ENCODE measurements at places on chromosomes 2 and 18.

- DNase-seq, result no peak
Observed at GRCh38 chr2:149122516-149122915, 84.0 kb downstream of the LYPD6B start.

GRCh38 chr2:168849610-168850009, 40.6 kb downstream of the SPC25 start:
- DNase-seq, result peak; percentile 28

GRCh38 chr2:104977958-104978357, 59.9 kb upstream of the MRPS9 start:
- no peak for DNase-seq

DNA sequence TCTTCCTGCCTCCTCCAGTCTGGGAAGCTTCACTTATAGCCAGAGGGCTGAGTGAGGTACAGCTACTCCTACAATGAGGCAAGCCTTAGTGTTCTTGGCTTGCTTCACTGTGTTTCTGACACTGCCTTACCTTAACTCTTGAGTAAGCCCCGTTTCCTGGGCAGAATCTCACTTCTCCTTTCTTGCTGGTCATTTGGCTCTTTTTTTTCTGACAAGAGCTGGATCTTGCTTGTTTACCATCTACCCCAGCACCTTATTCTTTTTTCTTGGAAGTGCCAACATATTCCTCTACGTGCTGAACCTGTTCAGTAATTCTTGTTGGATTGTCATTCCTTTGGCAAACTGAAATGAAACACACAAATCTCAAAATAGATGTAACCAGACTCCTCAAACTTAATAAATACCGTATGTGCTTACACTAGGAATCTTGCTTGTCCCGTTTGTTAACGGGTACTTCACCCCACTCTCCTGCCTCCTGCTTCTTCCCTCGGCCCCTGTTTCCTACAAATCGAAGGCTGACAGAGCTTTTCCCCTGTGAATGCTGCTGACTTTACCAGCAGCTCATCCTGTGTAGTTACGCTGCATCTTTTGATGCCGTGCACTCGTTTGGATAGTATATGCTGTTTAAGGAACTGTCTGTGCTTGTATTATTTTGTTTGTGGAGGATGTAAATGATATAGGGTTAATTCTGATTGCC, 132.2 kb downstream of the FMNL2 start:
- DNase-seq, result no peak

GRCh38 chr18:10422731-10423130, 31.7 kb upstream of the APCDD1 start:
- no peak for DNase-seq

- no peak for DNase-seq
Observed at GRCh38 chr2:217501887-217502286, 500.9 kb downstream of the TNS1 start.

DNA sequence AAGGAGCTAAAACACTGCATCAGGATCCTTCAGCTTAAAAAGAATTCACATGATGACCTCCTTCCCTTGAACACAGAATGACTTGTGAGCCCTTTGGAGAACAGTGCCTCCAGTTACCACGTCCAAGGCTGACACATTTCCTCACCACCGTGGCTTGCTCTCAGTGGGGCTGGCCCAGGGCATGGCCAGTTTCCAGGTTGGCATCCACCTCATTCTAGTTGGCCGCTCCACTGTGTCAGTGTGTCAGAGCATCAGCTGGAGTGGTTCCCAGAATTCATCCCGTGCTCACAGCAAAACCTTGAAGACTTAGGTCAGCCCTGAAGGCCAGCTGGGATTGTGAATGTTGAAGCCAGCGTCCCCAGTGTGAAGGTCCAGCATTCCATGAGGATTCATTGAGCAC, 158.5 kb downstream of the INSIG2 start:
- peak; percentile 27 for DNase-seq

GRCh38 chr2:201228912-201229290, 31.4 kb upstream of the CASP8 start:
- no peak for DNase-seq

DNA sequence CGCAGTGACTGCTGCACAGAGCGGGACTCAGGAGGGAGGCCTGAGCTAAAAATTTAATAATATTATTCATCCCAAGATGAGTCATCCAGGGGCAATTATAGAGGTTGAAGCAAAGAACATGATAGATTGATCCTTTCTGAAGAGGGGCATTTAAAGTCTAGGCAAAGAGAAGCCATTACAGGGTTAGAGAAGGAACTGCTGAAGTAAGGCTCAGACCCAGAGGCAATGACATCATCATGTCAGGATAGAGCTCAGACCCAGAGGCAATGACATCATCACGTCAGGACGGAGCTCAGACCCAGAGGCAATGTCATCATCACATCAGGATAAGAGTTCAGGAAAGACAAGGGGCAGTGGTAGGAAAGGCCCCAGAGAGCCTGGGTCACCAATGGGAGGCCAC, 184.0 kb downstream of the TMEM18 start:
- DNase-seq, result no peak

DNA sequence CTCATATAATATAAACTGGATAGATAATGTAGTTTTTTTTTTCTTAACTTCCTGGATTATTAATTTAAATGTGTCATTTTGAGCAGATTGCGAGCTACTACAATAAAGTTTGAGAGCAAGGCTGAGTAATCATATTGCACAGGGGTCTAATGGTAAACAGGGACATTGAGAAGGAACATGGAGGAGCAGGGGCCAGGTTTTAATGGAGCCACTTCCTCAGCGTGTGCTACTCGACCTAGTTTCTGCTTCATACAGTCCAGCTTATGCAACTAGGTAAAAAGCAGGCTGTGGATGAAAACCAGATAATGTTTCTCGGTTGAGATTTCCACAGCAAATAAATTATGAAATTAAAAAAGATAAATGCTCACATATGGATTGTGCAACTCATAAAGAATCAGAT, 1915.7 kb upstream of the CELF4 start:
- DNase-seq, result no peak

GRCh38 chr2:94759211-94759610, 112.0 kb upstream of the TEKT4 start:
- no peak for DNase-seq

DNA sequence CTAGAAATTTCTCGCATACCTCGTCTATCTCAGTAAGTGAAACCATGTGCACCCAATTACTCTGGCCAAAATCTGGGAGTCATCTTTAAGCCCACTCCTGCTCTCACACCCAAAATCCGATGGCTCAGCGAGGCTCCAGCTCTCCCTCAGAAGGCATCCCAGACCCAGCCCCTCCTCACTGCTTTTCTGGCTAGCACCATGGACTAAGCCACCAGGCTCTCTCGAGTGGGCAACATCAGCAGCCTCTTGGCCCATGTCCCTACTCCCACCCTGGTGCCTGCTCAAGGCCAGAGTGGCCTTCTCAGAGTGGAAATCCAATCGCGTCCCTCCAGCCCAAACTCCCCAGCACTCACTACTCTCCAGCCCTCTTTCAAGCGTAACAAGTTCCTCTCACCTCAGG, 27.2 kb downstream of the TNS1 start:
- no peak for DNase-seq

DNA sequence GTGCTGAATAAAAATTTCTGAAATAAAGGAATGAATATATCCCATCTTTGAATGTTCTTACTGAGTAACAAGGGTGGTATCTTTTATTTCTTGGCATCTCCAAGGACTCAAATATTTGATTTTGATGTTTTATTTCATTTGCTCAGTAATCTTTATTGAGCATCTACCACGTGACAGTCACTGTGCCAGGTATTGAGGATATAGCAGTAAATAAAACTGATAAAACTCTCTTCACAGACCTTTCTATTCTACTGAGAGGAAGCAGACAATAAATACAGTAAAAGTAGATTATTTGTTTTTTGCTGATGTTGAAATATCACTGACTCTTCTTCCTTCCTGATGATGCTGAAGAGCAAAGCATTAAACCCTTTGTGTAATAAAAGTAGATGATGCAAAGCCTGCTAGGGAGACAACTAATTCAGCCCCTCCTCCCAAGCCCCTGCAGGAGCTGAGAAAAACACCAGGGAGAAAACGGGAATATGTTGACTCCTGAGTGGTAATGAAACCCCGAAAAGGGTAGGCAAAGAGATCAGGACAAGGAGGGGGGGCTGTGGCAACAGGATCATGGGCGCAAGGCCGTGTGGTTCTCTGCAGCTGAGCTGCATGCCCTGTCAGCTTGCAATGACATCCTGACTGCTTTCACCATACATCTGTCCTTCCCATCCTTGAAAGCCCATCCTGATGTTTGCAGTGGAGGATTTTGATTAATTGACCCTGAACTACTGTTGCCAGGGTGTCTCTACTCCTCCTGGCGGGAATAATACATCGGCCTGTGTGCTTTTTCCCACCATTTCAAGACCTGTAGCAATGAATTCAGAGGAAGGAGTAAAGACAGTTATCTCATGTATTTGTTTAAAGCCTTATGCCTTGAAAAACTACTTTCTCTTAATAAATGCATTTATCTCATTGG, 117.4 kb downstream of the EML6 start:
- DNase-seq, result no peak

DNA sequence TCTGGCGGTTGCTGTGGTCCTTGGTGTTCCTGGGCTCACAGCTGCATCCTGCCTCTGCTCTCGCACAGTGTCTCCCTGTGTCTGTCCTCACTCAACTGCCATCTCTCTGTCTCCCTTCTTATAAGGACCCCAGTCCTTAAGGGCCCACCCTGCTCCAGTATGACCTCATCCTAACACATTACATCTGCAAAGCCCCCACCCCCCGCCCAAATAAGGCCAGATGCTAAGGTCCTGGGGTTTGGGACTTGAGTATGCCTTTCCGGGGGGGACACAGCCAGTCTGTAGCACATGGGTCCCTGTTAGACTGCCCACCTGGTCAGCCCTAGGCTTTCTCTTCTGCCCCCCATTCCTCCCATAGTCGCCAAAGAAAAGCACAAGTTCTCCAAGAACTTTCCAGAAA, 40.7 kb downstream of the FER1L5 start:
- DNase-seq, result no peak

GRCh38 chr2:62431512-62431911, 74.5 kb downstream of the TMEM17 start:
- DNase-seq, result no peak

DNA sequence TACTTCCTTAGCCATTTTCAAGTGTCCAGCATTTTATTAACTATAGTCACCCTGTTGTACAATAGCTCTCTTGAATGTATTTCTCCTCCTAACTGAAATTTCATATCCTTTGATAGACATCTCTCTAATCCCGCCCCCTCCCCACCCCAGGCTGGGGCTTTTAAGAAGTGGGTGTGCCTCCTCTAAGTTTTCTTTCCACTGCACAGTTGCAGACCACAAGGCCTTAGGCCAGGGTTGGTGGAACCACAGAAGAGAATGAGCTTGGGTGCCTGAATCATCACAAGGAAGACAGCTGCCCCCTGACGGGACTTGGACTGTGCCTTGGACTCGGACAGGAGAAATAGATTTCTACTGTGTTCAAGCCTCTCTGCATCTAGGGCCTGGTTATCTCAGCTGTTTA, 193.4 kb downstream of the HAUS1 start:
- DNase-seq, result peak; percentile 19

DNA sequence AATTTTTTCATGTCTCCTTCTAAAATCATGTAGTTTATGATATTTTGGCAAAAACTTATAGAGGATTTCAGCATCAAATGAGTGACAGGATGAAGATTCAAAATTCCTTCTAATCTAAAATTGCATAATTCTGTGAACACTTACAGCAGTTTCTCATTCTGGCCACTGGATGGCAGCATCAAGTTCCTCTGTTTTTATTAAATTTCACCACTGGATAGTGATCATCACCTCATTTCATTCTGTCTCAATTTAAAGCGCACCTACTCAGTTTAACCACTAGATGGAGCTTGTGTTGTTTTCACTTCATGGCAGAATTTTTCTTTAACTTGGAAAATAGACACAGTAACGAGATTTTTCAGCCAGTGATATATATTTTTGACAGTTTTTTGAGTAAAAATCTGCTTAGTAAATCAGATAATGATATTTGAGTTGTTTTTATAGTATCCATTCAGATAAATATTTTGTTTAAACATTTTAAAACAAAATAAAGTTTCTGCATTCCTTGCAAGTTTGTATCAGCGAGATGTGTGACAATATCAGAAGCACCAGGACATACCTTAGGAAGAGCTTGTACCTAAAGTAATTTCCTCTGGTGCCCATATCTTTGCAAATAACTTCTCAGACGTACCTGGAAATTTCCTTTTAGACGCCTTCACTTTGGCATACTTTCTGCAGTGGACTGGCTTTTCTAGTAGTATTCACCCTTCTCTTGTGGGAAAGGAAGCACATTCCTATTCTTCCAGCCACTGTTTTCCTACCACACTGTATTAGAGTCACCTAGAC, 94.7 kb upstream of the ARHGAP15 start:
- DNase-seq, result peak; percentile 86

- no peak for DNase-seq
Observed at GRCh38 chr18:28013066-28013465, 163.9 kb downstream of the CDH2 start.

DNA sequence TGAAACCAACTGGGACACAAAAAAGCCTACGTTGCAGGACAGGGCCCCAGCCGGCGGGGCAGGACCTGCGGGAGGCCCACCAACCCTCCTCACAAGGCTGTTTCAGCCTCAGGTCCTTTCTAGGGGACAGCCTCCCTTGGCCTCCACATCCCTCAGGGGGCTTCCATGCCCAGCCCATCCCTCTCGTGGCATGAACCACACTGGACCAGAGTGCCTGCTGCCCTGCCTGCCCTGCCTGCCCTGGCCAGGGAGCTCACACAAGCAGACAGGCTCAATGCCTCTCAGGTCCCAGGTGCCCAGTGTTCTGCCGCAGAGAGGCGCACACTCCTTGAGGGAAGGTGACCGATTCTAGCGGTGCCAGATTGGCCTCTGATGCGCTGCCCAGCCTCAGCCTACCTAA, 57.4 kb downstream of the HDAC4 start:
- no peak for DNase-seq

GRCh38 chr2:68721482-68722101, 13.0 kb upstream of the ARHGAP25 start:
- no peak for DNase-seq

- peak; percentile 29 for DNase-seq
Observed at GRCh38 chr2:127721978-127722355, 20.7 kb downstream of the SFT2D3 start.

GRCh38 chr2:59658906-59659635, 894.4 kb downstream of the BCL11A start:
- no peak for DNase-seq

- no peak for DNase-seq
Observed at GRCh38 chr18:55884498-55884897, 296.5 kb upstream of the TCF4 start.

DNA sequence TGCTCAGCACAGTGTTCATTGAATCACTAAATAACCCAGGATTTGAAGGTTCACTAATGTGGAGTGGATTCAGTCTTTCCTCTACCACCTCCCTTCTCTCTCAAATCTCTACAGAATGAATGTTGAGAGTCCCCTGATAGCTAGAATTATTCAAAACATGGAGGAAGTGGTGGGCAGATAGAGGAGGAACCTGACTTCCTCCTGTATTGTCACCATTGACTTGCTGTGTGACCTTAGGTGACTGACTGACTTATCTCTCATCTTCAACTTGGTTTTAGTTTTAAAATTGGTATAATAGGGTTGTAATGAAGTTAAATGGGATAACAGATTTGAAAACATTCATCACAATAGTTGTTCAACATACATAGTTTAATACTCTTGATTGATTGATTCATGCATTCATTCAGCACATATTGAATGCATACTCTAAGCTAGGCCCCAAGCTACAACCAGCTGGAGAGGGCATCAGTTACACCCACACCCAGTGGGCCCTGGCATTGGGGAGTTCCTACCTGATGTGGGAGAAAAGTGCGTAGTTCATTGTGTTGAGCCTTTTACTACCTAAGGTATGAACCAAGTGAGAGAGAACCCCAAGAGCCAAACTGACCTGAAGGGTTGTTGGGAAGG, 96.0 kb downstream of the WDR7 start:
- no peak for DNase-seq

All from astrocyte of the spinal cord (primary cell).